Cortex of kidney (tissue), 1 donor: ENCODE measurements at places on chromosomes 2 and 18.

DNA sequence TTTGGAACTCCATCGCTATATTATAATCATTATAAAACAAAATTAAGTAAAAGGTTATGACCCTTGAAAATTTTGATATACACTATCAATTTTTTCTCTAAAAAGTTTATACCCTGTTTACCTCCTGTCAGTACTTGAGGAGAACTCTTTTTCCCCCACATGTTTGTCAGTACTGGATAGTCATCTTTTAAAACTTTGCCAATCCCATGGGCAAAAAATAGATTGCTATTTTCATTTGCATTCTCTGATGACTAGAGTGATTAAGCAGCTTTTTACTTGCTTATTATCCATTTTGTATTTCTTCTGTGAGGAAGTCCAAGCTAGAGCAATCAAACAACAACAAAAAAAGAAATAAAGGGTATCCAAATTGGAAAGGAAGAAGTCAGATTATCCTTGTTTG is 76.4 kb downstream of the DGKD start:
- DNase-seq: no peak

DNA sequence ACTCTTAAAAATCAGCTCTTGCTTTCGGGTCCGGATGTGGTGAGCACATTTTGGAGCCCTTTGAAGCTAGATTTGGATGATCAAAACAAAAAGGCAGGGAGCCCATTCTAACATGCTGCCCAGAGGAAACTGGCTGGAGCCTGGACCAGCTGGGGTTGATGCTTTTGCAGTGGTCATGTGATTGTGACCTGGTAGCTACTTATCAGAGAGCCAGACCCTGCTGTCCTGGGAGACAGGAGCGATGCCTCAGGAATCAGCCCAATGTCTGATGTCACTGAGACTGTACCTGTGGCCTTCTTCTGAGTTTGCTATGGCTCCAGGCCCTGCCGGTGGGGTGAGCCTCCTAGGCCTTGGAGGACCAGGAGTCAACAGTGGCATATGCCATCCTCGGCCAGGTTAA is 18.7 kb upstream of the SCLY start:
- DNase-seq: no peak

GRCh38 chr2:149430743-149431736 is 100.7 kb downstream of the LYPD6 start:
- no peak for DNase-seq

DNA sequence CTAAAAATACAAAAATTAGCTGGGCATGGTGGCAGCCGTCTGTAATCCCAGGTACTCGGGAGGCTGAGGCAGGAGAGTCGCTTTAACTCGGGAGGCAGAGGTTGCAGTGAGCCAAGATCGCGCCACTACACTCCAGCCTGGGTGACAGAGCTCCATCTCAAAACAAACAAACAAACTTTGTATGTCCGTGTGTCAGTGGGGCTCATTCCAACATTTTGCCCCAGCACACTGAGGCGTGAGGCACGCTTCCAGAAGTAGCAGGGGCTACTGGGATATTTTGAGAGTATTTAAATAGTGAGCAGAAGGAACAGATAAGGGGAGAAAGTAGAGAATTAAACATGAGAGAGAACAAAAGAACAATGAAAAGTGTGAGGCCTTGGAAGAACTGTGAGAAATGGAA is 83.3 kb upstream of the TANK start:
- no peak for DNase-seq

- DNase-seq: no peak
Observed at GRCh38 chr2:147567136-147567535, 277.7 kb upstream of the ACVR2A start.

- DNase-seq: no peak
Observed at GRCh38 chr18:11984091-11984490, 2.8 kb downstream of the IMPA2 start.

- DNase-seq: no peak
Observed at GRCh38 chr2:37648331-37649011, 23.0 kb downstream of the CDC42EP3 start.

DNA sequence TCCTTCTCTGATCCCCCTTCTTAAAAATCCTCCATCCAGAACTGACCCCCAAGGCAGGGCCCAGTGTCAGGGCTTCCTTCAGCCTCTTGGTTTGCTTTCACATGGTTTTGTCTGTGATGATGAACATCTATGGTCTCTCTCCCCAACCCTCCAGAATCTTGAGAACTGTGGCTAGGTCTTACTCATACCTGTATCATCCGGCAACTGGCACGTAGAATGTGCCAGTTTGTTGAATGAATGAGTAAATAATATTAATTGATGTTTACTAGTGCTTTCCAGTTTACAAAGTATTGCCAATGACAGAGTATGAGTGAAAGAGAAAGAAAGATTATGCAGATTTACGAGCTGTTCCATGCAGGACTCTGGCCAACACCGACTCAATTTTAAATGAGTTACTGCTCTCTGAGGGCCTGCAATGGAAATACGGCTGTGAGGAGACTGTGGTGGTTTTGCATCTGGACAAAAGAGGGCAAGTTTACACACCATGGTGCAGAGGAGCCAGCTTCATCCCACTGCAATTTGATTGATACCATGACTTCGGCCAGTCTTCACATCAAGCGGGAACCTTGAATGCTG is 29.9 kb upstream of the TRIB2 start:
- DNase-seq: no peak

GRCh38 chr2:208906330-208906729 is 499.7 kb downstream of the PTH2R start:
- DNase-seq: no peak

- DNase-seq: no peak
Observed at GRCh38 chr2:133503323-133503722, 64.9 kb downstream of the NCKAP5 start.

- no peak for DNase-seq
Observed at GRCh38 chr2:216287251-216287650, 85.0 kb downstream of the MARCHF4 start.

- no peak for DNase-seq
Observed at GRCh38 chr2:7999683-8000476, 682.0 kb upstream of the ID2 start.

DNA sequence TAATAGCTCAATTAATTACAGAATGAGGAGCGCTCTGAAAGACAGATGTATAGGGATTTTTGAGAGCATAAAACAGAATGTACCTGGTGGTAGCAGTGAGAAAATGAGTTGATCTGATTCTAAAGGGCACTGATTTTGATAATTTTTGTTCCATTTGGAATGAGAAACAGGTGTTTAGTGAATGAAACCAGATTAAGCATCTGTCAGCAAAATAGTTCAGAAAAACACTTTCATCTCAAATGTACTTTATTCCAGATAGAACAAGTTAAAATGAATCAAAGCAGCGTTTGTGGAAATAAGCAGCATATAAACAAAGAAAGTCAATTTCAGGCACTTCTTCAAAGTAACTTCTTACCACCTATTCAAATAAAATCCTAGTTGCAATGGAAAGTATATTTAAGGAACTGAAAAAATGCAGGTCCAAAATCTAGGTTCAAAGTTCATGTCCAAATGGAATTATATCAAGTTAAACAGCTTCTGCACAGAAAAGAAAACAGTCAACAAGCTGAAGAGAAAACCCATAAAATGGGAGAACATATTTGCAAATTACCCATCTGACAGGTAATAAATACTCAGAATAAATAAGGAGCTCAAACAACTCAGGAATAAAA is 11.9 kb upstream of the REG3A start:
- DNase-seq: no peak

DNA sequence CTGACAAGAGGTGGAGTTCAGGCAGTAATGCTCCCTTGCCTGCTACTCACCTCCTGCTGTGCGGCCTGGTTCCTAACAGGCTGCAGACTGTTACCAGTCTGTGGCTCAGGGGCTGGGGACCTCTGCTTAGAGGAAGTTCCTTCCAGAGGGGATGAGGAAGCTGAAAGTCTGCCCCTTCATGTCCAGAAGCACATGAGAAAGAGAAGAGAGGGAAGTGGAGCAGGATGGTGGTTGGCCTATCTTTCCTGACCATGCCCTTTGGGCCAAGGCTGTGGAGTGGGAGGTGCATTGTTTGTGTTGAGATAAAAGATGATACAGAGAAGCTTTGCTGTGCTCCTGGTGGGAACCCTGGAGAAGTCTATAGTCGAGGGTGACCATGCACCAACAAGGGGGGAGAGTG is 112.5 kb downstream of the LPIN1 start:
- no peak for DNase-seq

GRCh38 chr2:238141541-238142318 is 3.3 kb downstream of the KLHL30 start:
- DNase-seq: no peak

DNA sequence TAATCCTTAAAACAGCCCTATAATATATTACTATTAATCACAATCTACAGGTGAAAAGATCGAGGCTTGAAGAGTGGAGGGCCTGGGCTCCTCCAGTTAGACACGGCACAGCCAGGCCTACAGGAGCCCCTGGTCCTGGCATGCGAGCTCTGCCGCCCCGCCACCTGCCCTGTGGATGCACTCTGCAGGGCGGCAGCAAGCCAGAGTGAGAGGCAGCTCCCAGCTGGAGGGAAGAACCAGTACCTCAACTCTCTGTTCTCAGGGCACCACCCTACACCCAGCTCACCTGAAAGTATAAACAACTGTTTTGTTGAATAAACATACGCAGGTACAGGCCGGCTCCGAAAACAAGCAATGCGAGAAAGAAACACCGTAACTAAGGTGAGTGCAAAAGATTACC is 34.6 kb downstream of the EIPR1 start:
- no peak for DNase-seq

- no peak for DNase-seq
Observed at GRCh38 chr2:118622913-118623312, 224.5 kb downstream of the EN1 start.
